ENCODE measurements at places on chromosomes 7 and 10. TPM values are rescaled to one million over a fixed set of nuclear protein-coding genes. Genes with fewer than 3 reads are reported as not detected.

DNA sequence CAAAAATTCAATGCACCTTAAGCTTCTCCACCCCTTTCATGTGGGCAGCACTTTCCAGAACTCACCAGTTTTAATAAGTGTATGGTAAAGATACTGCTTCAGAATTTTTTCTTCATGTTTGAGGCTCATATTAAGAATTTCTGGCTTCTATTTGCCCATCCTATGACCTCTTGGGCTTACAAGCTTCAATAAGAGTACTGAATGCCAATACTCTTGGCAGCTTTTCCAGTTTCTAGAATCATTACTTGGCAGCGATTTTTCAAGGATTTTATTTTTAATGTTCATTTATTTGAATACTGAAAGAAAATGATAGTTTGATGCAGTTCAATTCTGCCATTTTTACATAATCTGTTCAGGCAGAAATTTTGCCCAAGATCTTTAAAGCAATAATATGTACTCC is 242.1 kb upstream of the KCND2 start:
- no peaks in the 10 kb centered on the region for H3K36me3 ChIP-seq
- H3K27me3 ChIP-seq: no peaks in the 10 kb centered on the region
- H3K4me3 ChIP-seq: no peak overlapping the region

- no peaks in the 10 kb centered on the region for H3K27me3 ChIP-seq
- peaks cover 4% of the 10 kb centered on the region for H3K36me3 ChIP-seq
- H3K27ac ChIP-seq: peak overlapping the region; percentile 42
- peaks cover 8% of the 10 kb centered on the region for H3K4me1 ChIP-seq
- no peak overlapping the region for H3K4me3 ChIP-seq
Measured at GRCh38 chr10:98415731-98416119, 743 bp upstream of the PYROXD2 start.

GRCh38 chr10:25756784-25757183 is 177.2 kb upstream of the MYO3A start:
- no peak overlapping the region for H3K27ac ChIP-seq
- no peaks in the 10 kb centered on the region for H3K36me3 ChIP-seq
- H3K4me3 ChIP-seq: no peak overlapping the region
- peaks cover 2% of the 10 kb centered on the region for H3K27me3 ChIP-seq
- H3K4me1 ChIP-seq: no peaks in the 10 kb centered on the region

GRCh38 chr7:145534301-145534700 is 582.3 kb upstream of the CNTNAP2 start:
- no peaks in the 10 kb centered on the region for H3K27me3 ChIP-seq
- H3K4me3 ChIP-seq: no peak overlapping the region
- H3K4me1 ChIP-seq: no peaks in the 10 kb centered on the region
- no peak overlapping the region for H3K27ac ChIP-seq
- DNase-seq: no peak
- no peaks in the 10 kb centered on the region for H3K36me3 ChIP-seq

- H3K27me3 ChIP-seq: peaks cover 26% of the 10 kb centered on the region
Measured at GRCh38 chr7:155071916-155072571, 1.9 kb downstream of the HTR5A start.

Gene FAM25A
- total RNA-seq: not detected

Gene UPK3B
- 2.7 TPM for total RNA-seq

Gene CDC14C
- not detected for total RNA-seq

DNA sequence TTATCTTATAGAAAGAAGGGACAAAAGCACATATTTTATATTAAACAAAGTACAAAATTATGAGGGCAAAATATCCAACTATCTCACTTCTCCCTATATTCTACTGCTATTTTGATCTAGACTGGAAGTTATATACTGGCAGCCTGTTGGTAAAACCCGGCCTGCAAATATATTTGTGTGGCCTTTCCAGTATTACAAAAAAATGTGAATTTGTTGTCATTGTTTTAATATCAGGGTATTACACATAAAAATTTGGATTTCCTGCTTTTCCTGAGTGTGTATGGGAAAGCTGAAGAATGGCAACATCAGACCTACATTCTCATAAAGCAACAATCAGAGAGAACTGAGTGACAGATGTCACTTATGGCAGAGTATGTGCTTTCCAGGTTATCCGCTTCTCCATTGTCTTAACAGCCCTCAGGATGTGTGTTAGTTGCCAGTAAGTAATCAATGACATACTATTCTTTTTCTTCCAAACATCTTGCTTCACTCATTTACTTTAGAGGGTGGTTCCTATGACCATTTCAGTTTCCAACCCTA is 7.3 kb downstream of the SYPL1 start:
- no peak overlapping the region for H3K4me3 ChIP-seq
- peaks cover 37% of the 10 kb centered on the region for H3K4me1 ChIP-seq
- H3K27ac ChIP-seq: no peak overlapping the region
- H3K27me3 ChIP-seq: no peaks in the 10 kb centered on the region

Gene ATRNL1
- not detected for total RNA-seq

Gene GIGYF1
- 71.5 TPM for total RNA-seq

- H3K27me3 ChIP-seq: no peaks in the 10 kb centered on the region
- no peak for DNase-seq
- H3K36me3 ChIP-seq: peaks cover 18% of the 10 kb centered on the region
- H3K4me1 ChIP-seq: peaks cover 40% of the 10 kb centered on the region
Measured at GRCh38 chr7:143256932-143257331, 6.3 kb upstream of the GSTK1 start.

DNA sequence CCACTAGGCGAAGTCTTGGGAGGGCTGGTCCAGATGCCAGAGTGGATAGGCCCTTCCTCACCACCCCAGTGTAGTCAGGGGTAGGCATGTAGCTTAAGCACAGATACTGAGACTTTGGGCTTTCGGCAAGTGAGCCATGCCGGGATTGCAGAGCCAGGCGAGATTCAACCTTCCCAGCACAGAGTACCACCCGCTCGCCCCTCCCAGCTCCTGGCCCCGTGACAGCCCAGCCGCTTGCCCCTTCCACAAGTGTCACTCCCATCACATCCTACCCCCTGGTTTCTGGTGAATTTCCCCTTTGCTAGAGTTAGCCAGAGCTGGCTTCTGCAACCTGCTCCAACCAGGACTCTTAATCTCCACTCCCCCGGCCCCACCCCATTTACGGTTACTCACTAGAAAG is 56.9 kb downstream of the ARHGAP22 start:
- H3K4me3 ChIP-seq: no peak overlapping the region
- no peaks in the 10 kb centered on the region for H3K4me1 ChIP-seq
- H3K27ac ChIP-seq: no peak overlapping the region
- no peak for DNase-seq
- no peaks in the 10 kb centered on the region for H3K36me3 ChIP-seq

DNA sequence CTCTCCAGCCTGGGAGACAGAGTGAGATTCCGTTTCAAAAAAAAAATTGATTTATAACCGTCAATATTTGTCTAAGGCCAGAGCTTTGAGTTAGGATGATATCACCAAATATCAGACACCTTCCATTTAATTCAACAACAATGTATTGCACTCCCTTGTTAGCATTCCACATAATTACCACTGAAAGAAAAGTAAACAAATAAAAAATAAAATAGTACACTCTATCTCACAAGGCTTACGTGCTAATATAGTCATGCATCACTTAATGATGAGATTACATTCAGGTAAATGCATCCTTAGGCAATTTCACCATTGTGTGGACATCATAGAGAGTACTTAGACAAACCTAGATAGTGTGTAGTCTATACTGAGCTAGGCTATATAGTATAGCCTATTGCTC is 127.6 kb upstream of the RHOBTB1 start:
- H3K27ac ChIP-seq: no peak overlapping the region
- no peak overlapping the region for H3K4me3 ChIP-seq
- H3K4me1 ChIP-seq: no peaks in the 10 kb centered on the region
- H3K27me3 ChIP-seq: peaks cover 3% of the 10 kb centered on the region
- no peak for DNase-seq

Gene FLNC
- not detected for total RNA-seq

Gene SPDYE5
- 0.14 TPM for total RNA-seq

GRCh38 chr7:21141476-21141875 is 286.4 kb upstream of the SP4 start:
- H3K4me1 ChIP-seq: no peaks in the 10 kb centered on the region
- no peak for DNase-seq
- H3K36me3 ChIP-seq: no peaks in the 10 kb centered on the region
- no peak overlapping the region for H3K4me3 ChIP-seq

GRCh38 chr7:24732646-24733413 is 24.4 kb downstream of the GSDME start:
- no peak overlapping the region for H3K27ac ChIP-seq
- no peak for DNase-seq
- H3K4me1 ChIP-seq: peaks cover 19% of the 10 kb centered on the region

Gene ACTL6B
- total RNA-seq: not detected

Gene TMEM196
- total RNA-seq: not detected

Gene TEX47
- total RNA-seq: not detected

DNA sequence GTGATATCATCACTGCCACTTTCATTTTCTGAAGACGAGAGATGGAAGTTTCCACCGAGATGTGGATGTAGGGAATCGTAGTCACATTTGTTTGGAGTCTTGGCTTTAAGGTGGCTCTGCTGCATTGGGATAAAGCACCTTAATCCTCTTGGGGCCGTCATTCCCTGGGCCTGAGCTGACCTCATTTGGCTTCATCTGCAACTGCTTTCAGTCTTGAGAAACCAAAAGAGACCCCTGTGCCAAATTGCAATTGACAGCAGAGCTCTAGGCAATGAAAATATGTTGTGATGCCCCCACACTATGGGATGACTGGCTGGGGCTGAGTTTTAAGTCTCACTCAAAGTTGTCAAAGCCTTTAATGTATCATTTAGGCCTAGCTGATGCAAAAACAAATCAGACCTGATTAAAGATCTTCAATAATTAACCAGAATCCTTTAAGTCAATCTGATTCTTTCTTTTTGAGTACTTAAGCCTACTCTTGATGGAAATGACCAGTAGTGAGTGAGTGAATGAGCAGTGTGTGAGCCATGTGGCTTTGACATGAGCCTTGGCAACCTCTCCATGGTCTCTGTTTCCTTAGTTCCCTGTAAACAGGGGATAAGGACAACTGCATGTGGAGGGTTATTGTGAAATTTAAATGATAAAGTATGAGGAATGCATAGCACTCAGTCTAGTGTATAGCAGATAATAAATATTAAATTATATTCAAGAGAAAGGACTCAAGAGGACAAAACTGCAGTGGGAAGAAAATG is 155.0 kb downstream of the BMPER start:
- DNase-seq: no peak
- no peak overlapping the region for H3K4me3 ChIP-seq
- no peaks in the 10 kb centered on the region for H3K4me1 ChIP-seq
- no peaks in the 10 kb centered on the region for H3K36me3 ChIP-seq

GRCh38 chr10:97096261-97097083 is 89.3 kb downstream of the SLIT1 start:
- no peak for DNase-seq
- H3K27me3 ChIP-seq: peaks cover 34% of the 10 kb centered on the region
- no peak overlapping the region for H3K27ac ChIP-seq
- H3K4me3 ChIP-seq: no peak overlapping the region
- H3K36me3 ChIP-seq: no peaks in the 10 kb centered on the region

DNA sequence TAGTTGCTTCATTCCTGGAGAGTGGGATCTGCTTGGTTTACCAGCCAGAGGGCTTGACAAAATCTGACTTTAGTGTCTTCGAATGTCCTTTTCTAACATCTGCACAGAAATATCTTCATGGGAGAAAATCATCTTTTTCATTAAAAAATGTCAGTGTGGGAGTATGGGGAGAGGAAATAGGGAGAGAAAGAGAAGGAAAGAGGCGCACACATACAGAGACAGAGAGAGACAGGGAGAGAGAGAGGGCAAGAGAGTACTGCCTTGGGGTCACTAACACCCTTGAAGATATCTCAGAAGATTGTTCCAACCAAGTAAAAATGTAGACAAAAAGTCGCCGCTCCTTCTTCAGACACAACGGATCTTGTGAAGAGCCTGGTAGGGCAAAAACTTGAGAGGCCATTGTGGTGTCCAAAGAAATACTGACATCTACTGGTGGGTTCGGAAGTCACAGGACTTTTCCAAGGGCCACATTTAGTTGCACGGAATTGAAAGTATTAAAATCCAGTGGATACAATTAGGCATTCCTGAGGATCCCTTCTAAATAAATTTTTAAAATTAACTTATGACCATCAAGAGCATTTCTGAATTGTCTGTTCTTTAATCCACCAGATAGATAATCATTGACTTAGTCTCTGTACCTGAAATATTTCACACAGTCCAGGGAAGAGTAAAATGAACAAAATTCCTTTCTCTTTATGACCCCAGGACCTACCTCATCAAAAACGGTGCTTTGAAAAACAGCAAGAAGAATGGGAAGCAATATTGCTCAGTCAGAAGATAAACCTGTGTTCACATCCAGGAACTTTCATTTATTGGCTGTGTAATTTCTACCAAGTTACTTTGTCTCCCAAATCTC is 29.7 kb downstream of the VIM start:
- H3K4me3 ChIP-seq: peak overlapping the region; percentile 53
- H3K36me3 ChIP-seq: peaks cover 4% of the 10 kb centered on the region
- DNase-seq: no peak
- H3K27me3 ChIP-seq: peaks cover 2% of the 10 kb centered on the region
- H3K4me1 ChIP-seq: peaks cover 8% of the 10 kb centered on the region

DNA sequence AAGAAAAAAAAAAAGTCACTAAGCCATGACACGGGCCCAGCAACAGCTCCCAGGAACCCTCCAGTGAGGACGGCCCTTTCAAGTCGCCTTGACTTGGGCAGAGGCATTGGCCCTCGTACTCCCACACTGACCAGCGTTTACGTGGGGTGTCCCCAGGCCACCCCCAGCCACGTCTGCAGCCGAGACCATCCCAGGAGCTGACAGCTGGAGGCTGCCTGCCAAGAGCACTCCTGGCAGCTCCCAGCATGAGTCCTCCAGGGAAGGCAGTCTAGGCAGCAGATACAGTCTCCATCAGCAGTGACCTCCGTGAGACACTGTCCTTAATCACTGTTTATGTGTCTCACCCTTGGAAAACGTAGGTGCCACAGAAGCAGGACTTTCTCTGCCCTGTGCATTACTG is 86.5 kb downstream of the PROSER2 start:
- H3K36me3 ChIP-seq: no peaks in the 10 kb centered on the region
- DNase-seq: no peak
- no peak overlapping the region for H3K27ac ChIP-seq
- no peaks in the 10 kb centered on the region for H3K27me3 ChIP-seq

- no peaks in the 10 kb centered on the region for H3K4me1 ChIP-seq
- H3K27ac ChIP-seq: no peak overlapping the region
- no peak overlapping the region for H3K4me3 ChIP-seq
- H3K36me3 ChIP-seq: no peaks in the 10 kb centered on the region
- H3K27me3 ChIP-seq: no peaks in the 10 kb centered on the region
Measured at GRCh38 chr7:102202556-102202955, 84.1 kb upstream of the SH2B2 start.
